ENCODE measurements at places on chromosomes 2 and 18.

DNA sequence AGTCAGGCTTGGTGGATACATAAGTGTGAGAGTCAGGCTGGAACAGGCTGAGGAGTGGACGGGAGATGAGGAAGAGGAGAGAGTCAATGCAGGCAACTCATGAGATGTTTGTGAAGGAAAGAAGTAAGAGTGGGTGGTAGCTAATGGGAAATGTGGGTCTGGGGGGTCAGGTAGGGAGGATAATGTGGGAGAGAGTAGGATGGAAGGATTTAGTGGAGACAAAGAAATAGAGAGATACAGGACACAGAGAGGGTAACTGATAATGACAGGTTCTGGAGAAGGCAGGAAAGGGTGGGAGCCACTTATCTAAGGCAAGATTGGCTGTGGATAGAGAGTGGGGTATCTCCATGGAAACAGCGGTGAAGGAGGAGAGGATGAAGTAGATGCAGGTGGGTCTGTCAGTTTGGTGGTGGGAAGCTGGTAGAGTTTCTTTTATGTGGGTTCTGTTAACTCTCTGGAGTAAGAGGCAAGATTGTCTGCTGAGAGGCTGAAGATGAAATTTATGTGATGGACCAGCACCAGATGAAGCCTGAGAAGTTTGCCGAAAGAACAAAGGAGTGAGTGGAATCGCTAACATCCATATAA, 190.6 kb upstream of the SPRED2 start:
- DNase-seq: no peak

- DNase-seq: no peak
Observed at GRCh38 chr2:99275882-99276281, 20.4 kb upstream of the LYG2 start.

GRCh38 chr2:237364655-237365054, 49.3 kb downstream of the COL6A3 start:
- no peak for DNase-seq

- DNase-seq: no peak
Observed at GRCh38 chr2:222842491-222843174, 18.2 kb upstream of the ACSL3 start.

- DNase-seq: no peak
Observed at GRCh38 chr2:217657252-217657651, 345.5 kb downstream of the TNS1 start.

- DNase-seq: no peak
Observed at GRCh38 chr2:240418311-240418710, 17.2 kb upstream of the GPC1 start.

- DNase-seq: no peak
Observed at GRCh38 chr2:62858231-62858832, 152.8 kb downstream of the EHBP1 start.

DNA sequence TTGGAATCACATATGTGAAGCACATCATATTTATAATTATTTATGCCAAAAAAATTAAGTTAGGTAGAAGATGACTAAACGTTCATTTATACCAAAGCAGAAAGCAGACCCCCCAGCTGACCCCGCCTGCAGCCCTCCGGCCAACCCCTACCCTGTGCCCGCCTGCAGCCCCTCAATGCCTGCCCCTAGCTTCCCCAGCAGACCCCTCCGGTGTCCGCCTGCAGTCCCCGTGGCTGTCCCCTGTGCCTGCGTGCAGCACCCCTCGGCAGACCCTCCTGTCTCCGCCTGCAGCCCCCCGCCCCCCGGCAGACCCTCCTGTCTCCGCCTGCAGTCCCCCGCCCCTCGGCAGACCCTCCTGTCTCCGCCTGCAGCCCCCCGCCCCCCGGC, 136.2 kb downstream of the NFATC1 start:
- DNase-seq: no peak

DNA sequence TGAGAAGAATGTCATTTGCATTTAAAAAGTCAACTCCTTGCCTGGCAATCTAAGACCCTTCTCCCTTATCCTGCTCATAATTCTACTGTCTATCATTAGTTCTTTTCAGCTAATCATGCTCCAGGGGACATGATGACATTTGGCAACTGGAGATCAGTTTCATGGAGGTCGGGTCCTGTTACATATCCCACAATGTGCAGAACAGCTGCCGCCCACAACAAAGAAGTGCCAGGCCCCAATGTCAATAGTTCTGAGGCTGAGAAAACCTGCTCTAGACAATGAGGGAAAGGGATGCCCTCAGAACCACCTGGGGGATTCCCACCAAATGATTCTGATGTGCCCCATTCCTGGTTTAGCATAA, 53.4 kb upstream of the IL1RL1 start:
- no peak for DNase-seq

DNA sequence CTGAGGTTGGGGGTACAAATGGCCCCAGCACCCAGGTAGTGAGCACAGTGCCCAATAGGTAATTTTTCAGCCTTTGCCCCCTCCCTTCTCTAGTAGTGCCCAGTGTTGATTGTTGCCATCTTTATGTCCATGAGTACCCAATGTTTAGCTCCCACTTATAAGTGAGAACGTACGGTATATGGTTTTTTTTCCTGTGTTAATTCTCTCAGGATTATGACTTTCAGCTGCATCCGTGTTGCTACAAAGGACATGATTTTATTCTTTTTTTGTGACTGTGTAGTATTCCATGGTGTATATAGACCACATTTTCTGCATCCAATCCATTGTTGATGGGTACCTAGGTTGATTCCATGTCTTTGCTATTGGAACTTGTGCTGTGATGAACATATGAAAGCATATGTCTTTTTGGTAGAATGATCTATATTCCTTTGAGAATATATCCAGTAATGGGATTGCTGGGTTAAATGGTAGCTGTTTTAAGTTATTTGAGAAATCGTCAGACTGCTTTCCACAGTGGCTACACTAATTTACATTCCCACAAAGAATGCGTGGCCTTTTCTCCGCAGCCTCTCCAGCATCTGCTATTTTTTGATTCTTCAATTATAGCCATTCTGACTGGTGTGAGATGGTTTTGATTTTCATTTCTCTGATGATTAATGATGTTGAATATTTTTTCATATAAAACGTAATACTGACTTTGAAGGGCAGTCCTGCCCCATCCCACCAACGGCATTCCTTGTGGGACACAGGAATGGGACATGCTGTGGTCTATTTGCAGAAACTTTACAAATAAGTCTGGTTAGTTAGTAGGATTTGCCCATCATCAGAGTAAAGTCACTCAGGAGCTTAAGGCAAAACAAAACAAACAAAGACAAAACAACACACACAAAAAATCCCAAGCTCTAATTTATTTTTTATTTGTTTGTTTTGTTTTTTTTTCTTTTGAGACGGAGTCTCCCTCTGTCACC, 135.0 kb downstream of the MYCN start:
- DNase-seq: no peak

DNA sequence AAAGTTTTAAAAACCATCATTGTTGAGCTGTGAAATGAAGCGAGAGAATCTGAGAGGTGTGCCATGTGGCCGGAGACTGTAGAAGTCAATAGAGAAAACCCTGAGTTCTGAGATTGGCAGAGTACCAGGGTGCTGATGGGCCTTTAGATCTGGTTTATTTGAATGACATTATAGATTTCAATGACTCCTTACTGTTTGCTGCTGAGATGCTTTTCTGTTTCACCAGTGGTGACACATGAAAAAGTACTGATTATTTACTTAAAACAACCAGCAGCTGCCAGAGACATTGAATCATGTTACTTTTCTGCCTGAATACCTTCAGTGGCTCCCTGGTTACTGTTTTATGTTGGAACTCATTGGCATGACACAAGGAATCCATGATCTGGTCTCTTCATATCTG, 602.7 kb upstream of the ZNF804A start:
- DNase-seq: no peak

DNA sequence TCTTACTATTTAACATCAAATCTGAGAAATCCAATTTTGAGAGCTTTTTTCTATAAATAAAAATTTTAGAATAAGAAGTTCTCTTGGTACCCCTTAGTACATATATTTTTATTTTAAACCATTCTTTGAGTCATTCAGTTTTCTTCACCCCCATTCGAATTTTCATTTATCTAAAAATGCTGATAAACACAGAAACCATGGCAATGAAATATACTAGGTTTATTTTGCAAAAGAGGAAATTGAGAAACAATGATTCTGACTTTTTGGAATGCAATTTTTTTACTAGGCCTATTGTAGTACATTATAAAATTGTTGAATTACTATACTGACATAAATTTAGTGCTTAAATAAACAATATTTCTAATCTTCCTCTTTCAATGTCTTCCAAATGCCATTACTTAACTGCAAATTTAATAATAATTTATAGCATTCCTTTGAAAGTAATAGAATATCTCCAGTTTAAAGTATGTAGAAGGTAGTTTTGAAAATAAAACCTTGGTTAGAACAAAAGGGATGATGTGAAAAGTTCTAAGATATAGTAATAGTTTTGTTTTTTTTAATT, 46.3 kb downstream of the TANK start:
- no peak for DNase-seq

- DNase-seq: no peak
Observed at GRCh38 chr2:220572385-220572784, 945.0 kb downstream of the SLC4A3 start.
